ENCODE measurements at places on chromosomes 5 and 9.
A peak's percentile ranks its signal among the peaks of the same experiment; 100 is the strongest.

DNA sequence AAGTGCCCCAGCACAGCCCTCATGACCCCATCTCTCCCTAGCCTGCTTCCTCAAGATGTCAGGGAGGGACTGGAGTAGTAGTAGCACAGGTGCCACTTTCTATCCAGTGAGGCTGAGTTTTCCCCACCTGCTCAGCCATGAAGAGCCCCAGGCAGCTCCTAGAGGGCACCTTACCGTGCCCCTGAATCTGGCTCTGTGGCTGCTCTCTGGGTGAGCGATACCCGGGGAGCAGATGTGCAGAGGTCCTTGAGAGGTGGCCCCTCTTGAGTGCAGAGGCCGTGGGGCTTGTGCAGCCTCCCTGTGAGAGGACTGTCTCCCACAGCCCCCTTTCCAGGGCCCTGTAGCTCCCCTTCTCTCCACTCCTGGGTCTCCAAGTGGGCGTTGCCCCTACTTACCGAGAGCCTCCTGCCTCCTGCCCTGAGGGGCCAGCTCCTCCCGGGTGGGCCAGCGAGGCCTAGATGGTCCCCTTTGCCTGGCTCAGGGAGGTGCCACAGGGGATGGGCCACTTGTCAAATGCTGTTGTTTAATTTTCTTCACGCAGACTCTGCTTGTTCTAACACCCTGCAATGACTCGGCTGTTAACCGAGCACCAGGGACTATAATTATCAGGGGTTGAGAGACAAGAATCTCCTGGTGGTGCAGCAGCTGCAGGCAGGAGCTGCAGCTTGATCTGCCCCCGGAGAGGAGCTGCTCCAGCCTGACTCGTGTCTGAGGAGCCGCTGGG lies 29.6 kb upstream of the PITX1 start:
- H3K27ac ChIP-seq, result no peak overlapping the region
- no peak for DNase-seq
- no peaks in the 10 kb centered on the region for H3K27me3 ChIP-seq
- no peaks in the 10 kb centered on the region for H3K36me3 ChIP-seq
- no peaks in the 10 kb centered on the region for H3K4me1 ChIP-seq

DNA sequence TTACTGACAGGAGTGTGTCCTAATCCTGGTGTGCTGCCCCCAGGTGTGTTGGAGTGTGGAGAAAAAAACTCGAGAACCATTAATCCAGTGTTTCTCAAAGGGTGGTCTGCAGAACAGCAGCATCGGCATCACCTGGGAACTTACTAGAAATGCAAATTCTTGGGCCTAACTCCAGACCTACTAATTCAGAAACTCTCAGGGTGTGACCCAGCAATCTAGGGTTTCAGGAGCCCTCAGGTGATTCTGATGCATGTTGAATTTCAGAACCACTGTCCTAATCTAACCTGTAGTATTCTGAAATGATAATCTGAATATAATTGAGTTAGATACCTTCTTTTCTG lies 30.0 kb upstream of the IL6ST start:
- no peaks in the 10 kb centered on the region for H3K36me3 ChIP-seq
- H3K27ac ChIP-seq, result peak overlapping the region; percentile 59
- H3K27me3 ChIP-seq, result no peaks in the 10 kb centered on the region
- H3K4me3 ChIP-seq, result no peak overlapping the region
- no peak for DNase-seq

DNA sequence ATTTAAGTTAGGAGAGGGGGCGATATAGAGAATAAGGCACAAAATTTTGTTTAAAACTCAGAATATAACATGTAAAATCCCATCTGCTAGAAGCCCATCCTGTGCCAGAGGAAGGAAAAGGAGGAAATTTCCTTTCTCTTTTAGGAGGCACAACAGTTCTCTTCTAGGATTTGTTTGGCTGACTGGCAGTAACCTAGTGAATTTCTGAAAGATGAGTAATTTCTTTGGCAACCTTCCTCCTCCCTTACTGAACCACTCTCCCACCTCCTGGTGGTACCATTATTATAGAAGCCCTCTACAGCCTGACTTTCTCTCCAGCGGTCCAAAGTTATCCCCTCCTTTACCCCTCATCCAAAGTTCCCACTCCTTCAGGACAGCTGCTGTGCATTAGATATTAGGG lies 18.3 kb downstream of the MOCS2 start:
- H3K4me3 ChIP-seq, result no peak overlapping the region
- H3K4me1 ChIP-seq, result no peaks in the 10 kb centered on the region
- no peaks in the 10 kb centered on the region for H3K36me3 ChIP-seq
- H3K27me3 ChIP-seq, result no peaks in the 10 kb centered on the region
- H3K27ac ChIP-seq, result no peak overlapping the region
- no peak for DNase-seq

DNA sequence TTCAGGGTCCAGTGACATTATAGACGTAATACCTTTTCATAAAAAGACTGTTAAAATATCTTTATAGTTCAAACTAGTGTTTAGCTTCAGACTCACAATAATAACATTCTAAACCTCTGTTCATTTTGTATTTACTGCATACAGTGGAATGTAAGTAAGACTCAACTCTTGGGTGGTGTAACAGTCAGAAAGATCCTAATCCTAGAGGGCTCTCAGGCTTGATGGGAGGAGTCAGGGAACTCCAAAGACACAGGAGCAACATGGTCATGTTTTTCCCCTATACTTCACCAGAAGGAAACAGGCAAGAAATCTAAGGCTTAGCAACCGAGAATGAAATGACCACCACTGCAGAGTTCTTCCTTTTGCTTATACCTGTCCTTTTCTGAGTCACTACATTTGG lies 82.6 kb downstream of the MRPS27 start:
- H3K27ac ChIP-seq, result no peak overlapping the region
- DNase-seq, result no peak
- H3K36me3 ChIP-seq, result no peaks in the 10 kb centered on the region
- no peaks in the 10 kb centered on the region for H3K27me3 ChIP-seq
- H3K4me3 ChIP-seq, result no peak overlapping the region
- H3K4me1 ChIP-seq, result no peaks in the 10 kb centered on the region

GRCh38 chr9:93724852-93725251 lies 148.5 kb downstream of the PHF2 start:
- H3K27me3 ChIP-seq, result peaks cover 5% of the 10 kb centered on the region
- H3K27ac ChIP-seq, result no peak overlapping the region
- H3K4me1 ChIP-seq, result no peaks in the 10 kb centered on the region
- H3K36me3 ChIP-seq, result no peaks in the 10 kb centered on the region

DNA sequence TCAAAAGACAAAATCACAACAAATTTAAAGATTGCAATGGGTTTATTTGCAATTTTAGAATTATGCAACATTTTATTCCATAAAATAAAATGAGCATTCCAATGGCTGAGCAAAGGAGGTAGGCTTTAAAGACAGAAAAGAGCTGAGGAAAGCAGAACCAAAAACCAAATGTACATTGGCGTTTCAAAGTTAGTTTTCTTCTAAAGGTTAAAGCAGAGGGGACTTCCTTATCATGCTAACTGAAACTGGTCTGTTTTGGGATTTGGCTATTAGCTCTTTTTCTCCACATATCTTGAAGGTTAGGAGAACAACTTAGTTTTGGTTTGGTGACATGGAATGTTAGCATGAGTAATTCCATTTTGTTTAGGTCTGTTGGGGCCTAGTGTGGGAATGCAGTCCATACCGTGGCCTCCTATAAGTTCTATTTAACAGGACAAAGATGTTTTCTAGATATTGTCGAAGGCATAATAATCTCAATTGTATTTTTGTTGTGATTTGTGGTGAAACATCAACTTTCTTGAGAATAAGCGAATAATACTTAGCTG lies 20.3 kb downstream of the DCP2 start:
- H3K36me3 ChIP-seq, result peaks cover 10% of the 10 kb centered on the region
- no peaks in the 10 kb centered on the region for H3K27me3 ChIP-seq
- no peak for DNase-seq
- peaks cover 6% of the 10 kb centered on the region for H3K4me1 ChIP-seq
- no peak overlapping the region for H3K27ac ChIP-seq

GRCh38 chr5:113489299-113489698 lies 1.0 kb upstream of the MCC start:
- H3K4me3 ChIP-seq, result no peak overlapping the region
- H3K27me3 ChIP-seq, result peaks cover 53% of the 10 kb centered on the region
- no peak overlapping the region for H3K27ac ChIP-seq
- H3K36me3 ChIP-seq, result no peaks in the 10 kb centered on the region
- DNase-seq, result no peak

- no peaks in the 10 kb centered on the region for H3K36me3 ChIP-seq
- peak; percentile 78 for DNase-seq
- H3K27me3 ChIP-seq, result no peaks in the 10 kb centered on the region
- peak within 1 kb of the TSS; percentile 90 for H3K27ac ChIP-seq
Measured at GRCh38 chr9:127122176-127123063, at the start of gene ANGPTL2. Gene ANGPTL2, minus strand, starts transcription at chr9:127122635. Its CDS starts 13,904 bp downstream, at chr9:127108731.

- no peak overlapping the region for H3K4me3 ChIP-seq
- H3K27me3 ChIP-seq, result no peaks in the 10 kb centered on the region
- no peak overlapping the region for H3K27ac ChIP-seq
- DNase-seq, result no peak
- peaks cover 6% of the 10 kb centered on the region for H3K36me3 ChIP-seq
- H3K4me1 ChIP-seq, result no peaks in the 10 kb centered on the region
Measured at GRCh38 chr5:94691949-94692348, 73.5 kb downstream of the SLF1 start.

DNA sequence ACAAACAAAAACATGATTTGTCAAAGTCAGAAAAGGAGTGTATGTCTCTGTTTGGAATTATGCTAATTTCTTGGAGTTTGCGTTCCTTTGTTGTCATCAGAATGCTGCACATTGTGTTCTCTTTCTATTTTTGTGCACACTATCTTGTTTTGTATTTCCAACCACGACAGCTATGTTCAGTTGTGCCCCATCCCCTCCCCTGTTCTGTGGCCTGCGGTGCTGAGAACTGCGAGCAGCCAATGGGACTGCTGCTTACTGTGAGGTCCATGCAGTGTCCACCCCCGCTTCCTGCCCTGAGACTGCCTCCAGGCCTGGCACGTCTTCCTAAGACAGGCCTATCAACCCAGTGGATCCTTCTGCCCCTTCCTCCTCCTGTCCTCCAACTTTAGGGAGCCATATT lies 76.8 kb downstream of the PALM2AKAP2 start:
- no peaks in the 10 kb centered on the region for H3K27me3 ChIP-seq
- no peak overlapping the region for H3K4me3 ChIP-seq
- H3K36me3 ChIP-seq, result no peaks in the 10 kb centered on the region
- DNase-seq, result no peak

DNA sequence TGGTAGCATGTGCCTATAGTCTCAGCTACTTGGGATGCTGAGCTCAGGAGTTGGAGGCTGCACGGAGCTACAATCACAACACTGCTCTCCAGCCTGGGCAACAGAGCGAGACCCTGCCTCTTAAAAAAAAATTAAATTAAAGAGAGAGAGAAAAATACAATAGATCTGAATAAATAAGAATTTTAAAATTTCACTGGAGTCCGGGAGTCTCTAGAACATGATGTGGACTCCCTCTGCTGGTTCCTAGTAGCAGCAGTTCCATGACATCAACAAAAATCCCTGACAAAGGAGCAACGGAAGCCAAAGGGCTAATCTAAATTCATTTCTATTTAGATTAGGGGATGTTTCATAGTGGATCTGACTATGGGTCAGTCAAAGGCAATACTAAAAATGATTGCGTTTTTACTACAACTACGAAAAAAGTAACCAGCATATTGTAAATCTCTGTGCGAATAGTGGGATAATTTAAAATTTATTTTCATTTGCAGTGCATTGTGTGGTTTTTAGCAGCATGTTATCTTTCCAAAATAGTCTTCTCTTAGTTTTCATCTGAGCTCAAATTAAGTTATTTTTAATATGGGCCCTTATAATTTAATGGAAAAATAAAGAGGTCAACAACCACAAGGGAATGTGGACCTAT lies 6.7 kb downstream of the INIP start:
- no peaks in the 10 kb centered on the region for H3K27me3 ChIP-seq
- H3K27ac ChIP-seq, result no peak overlapping the region

- peaks cover 27% of the 10 kb centered on the region for H3K27me3 ChIP-seq
- no peak overlapping the region for H3K27ac ChIP-seq
- no peaks in the 10 kb centered on the region for H3K36me3 ChIP-seq
- no peak overlapping the region for H3K4me3 ChIP-seq
Measured at GRCh38 chr9:134245179-134245578, 80.8 kb upstream of the RNU6ATAC start.

DNA sequence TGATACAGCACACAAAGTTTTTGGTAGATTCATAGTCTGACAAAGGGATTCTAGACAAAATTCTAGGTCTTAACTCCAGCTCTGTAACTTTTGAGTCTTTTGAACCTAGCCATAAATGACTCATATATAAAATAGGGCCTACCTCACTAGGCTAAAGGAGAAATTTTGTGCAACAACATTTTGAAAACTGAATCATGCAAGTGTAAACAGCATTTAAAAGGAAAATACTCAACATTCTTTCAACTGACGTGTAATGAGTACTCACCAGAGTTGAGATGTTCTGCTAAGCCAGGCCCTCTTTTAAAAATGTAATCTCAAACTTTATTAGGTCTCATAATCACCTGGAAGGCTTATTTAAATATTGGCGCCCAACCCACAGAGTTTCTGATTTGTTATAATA lies 113.2 kb downstream of the STK32A start:
- H3K4me3 ChIP-seq, result no peak overlapping the region
- H3K27me3 ChIP-seq, result no peaks in the 10 kb centered on the region
- H3K4me1 ChIP-seq, result no peaks in the 10 kb centered on the region
- DNase-seq, result no peak
- H3K27ac ChIP-seq, result no peak overlapping the region
- no peaks in the 10 kb centered on the region for H3K36me3 ChIP-seq

- H3K27ac ChIP-seq, result peak overlapping the region; percentile 93
- DNase-seq, result no peak
- H3K27me3 ChIP-seq, result peaks cover 46% of the 10 kb centered on the region
- no peaks in the 10 kb centered on the region for H3K4me1 ChIP-seq
Measured at GRCh38 chr5:43043400-43043756, 3.3 kb upstream of the ANXA2R start.

GRCh38 chr9:85516976-85517637 lies 224.6 kb downstream of the AGTPBP1 start:
- H3K27ac ChIP-seq, result no peak overlapping the region
- no peak for DNase-seq
- peaks cover 6% of the 10 kb centered on the region for H3K27me3 ChIP-seq
- H3K4me1 ChIP-seq, result no peaks in the 10 kb centered on the region
- no peak overlapping the region for H3K4me3 ChIP-seq

DNA sequence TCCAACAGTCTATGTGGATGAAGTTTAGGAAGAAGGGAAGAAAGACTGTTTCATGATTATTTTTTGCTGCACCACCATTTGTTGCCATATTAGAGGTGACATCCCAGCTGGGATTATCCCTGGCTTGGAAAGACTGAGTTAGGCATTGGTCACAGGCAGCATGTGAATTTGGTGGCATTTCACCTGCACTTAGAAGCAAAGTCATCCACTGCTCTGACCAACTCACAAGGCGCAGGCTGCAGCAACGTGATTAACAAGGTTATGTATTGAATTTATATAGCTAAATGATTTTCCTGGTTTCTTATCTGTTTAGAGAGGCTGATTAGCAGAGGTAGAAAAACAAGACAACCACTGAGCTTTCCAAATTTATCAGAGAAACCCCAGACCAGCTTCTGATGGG lies 2.7 kb downstream of the FYB1 start:
- no peaks in the 10 kb centered on the region for H3K27me3 ChIP-seq
- H3K27ac ChIP-seq, result peak overlapping the region; percentile 27
- no peaks in the 10 kb centered on the region for H3K4me1 ChIP-seq
- H3K4me3 ChIP-seq, result no peak overlapping the region
- H3K36me3 ChIP-seq, result no peaks in the 10 kb centered on the region

Measured in transverse colon (tissue), 4 donors.